IMR-90 (cell line): ENCODE measurements at places on chromosomes 6 and 20.

DNA sequence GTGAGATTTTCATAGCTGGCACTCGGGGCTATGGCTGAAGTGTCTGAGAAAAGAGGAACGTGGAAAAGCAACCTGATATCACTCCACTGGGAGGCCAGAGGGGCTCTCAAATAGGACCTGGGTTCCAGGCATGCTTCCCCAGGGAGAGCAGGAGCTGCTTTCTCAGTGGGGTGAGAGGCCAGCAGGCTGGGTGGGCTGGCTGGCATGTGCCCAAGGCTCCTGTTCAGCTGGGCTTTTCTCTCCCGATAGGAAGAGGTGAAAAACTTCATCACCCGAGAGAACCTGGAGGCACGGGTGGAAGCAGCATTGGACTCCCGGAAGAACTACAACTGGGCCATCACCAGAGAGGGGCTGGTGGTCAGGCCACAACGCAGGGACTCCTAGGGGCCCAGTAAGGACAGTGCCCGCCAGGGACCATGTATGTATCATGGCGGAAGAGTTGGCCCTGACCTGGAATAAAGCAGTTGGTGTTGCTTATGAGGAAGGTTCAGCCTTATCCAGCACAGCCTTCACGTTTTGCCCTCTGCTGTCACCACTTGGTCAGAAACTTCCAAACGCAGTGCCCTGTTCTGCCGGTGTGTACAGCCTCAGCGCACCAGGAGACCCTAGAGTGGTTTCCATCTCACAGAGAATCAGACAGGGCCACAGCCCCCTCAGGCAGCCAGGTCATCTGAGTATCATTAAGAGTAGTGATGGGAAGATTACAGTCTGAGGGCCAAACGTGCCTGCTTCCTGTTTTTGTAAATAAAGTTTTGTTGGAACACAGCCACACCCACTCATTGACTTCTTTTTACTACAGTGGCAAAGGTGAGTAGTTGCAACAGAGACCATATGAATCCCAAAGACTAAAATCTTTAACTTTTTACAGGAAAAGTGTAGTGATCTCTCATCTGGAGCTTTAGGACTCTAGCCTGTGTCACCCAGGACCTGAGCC, 1.9 kb downstream of the MRPS26 start:
- no peak for DNase-seq

DNA sequence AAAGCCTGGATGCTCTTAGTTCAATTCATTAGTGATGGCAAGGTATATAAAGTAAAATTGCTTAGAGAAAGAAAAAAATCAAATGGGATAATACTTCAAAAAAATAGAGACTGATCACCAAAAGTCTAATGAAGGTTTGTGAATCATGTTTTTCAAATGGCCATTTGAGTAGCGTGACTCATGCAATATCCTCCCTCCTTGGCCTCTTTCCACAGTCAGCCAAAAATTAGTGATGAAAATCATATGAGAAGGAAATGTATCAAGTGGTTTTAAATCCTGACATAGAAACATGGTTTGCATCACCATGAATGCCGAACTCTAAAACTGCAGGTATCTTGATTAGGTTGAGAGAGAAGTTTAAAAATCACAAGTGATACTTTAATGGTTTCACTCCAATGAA, 1.2 kb upstream of the COL19A1 start:
- DNase-seq, result peak; percentile 39

DNA sequence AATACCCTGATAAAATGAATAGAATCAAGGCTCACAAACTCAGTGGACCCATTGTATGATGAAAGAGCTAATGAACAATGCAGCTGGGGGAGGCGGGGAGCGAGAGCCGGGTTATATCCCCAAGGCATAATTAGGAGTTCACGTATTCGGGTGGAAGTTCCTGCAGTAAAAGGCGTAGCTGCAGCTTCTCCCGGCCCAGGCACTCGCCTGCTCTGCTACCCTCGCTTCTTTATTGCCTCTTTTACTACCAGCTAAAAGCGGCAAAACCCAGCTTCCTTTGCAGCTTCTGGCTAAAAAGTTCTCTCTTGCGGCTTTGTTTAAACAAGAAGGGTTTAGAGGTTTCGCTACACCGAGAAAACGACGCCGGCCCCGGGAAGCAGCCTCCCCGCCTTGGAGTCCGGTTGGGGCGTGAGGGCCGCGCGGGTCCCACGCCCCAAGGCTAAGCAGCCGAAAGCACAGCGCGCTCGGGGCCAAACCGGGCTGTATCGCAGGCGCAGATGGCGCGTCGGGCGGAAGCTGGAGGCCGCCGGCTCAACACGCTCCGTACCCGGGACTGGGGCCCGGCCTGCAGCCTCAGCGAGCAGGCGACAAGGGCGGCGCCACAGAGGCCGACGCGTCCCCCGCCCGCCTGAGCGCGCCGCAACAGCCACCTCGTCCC, 1.6 kb downstream of the ZBTB2 start:
- DNase-seq, result peak; percentile 59

GRCh38 chr6:87184762-87185250, 29.4 kb downstream of the ZNF292 start:
- DNase-seq, result no peak

GRCh38 chr6:151096255-151096612, 143.5 kb upstream of the AKAP12 start:
- no peak for DNase-seq

GRCh38 chr20:1392443-1392692, 486 bp downstream of the FKBP1A start:
- DNase-seq, result no peak

GRCh38 chr6:45462190-45463134, 84.7 kb upstream of the SUPT3H start:
- DNase-seq, result no peak

DNA sequence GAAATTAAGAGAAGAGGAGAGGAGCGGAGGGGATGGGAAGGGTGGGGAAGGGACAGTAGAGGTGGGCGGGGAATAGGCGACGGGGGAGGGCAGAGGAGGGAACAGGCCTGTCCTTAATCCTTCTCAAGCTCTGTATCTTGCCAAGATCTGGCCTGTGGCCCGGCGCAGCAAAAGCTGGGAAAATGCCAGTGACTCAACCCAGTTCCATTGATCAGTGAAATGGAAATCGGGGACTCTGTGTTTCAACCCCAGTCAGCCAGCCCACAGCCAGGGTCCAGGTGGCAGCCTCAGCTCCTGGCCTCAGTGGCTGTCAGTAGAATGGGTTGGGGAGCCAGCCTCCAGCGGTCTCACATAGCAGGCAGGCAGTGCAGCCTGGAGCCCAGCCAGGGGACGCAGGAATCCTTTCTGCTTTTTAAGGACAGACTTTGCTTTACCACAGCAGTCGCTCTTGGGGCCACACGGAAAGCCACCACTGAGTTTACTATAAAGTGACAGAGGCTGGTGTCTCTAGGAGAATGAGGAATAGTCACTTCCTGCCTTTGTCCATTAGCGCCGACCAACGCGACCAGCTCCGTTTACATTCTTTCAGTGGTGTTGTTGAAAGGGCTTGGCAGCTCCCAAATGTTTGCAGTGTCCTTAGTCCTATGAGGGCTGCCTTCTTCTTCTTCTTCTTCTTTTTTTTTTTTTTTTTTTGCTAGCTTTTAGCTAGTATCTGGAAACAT, 128.0 kb downstream of the RIN2 start:
- peak; percentile 61 for DNase-seq

DNA sequence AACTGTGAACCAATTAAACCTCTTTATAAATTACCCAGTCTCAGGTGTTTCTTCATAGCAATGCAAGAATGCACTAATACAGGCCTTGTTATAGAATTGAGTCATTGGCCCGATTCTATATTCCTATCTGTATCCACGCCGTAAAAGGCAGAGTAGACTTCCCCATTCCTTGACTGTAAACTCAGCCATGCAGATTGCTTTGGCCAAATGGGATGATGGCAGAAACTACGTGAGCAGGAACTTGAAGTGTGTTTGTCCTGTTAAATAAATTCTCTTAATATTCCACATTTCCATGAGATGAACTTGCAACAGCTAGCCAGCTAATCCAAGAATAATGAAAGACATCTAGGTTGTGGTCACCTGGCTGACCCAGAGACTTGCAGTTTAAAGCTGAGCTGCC, 3.9 kb upstream of the SAYSD1 start:
- DNase-seq, result no peak

DNA sequence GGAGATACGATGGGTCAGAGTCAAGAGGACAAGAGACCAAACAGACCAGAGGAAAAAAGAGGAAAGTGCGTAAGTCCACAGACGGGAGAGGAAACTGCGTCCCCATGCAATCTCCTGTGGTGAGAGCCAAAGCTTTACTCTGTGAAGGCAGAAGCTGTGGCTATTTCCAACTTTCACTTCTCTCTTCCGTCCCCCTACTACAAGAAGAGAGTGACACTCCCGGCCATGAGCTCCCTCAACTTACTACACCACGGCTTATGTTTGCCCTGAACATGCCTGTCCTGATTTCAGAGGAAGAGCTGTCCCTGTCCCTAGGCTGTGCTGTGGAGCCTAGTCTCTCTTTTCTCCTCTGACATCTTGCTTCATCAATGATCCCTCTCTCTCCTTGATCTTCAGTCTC, 11.5 kb upstream of the SSR1 start:
- no peak for DNase-seq
